ENCODE measurements at places on chromosomes 12 and 14.

GRCh38 chr12:16012117-16012516, 101.0 kb downstream of the DERA start:
- peak; percentile 17 for DNase-seq

GRCh38 chr12:89863493-89863938, 154.9 kb upstream of the ATP2B1 start:
- DNase-seq, result peak; percentile 51

GRCh38 chr12:6376079-6376869, 911 bp upstream of the SCNN1A start:
- DNase-seq, result peak; percentile 38

GRCh38 chr12:19222558-19222957, 93.0 kb downstream of the PLEKHA5 start:
- no peak for DNase-seq

GRCh38 chr12:89166121-89166520, 186.2 kb downstream of the DUSP6 start:
- no peak for DNase-seq

GRCh38 chr14:49396801-49397200, 189.4 kb downstream of the RPS29 start:
- DNase-seq, result no peak

- DNase-seq, result no peak
These were observed 7.6 kb downstream of the GPRC5A start for GRCh38 chr12:12898911-12899511.

DNA sequence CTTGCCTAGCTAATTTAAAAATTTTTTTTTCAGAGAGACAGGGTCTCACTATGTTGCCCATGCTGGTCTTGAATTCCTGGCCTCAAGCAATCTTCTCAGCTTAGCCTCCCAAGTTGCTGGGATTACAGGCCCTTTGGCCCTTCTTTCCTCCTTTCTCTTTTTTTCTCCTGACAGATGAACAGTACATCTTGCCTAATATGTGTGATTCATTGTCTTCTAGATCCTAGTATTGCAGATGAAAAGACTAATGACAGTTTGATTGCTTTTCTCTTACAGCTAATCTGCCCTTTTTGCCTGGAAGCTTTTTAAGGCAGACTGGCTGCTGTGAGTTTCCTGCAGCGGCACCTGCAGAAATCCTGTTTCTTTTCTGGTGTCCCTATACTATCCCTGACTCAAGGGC, 12.0 kb downstream of the DEPDC4 start:
- DNase-seq, result no peak

Measured in inflammatory macrophage treated with lipopolysaccharide for 4 hours (primary cell).